HCEC 1CT (cell line): ENCODE measurements at places on chromosomes 13 and 19.

- DNase-seq, result no peak
Measured at GRCh38 chr19:13334801-13335481, 171.3 kb downstream of the CACNA1A start.

- peak; percentile 64 for DNase-seq
Measured at GRCh38 chr13:25037057-25037813, 58.7 kb upstream of the PABPC3 start.

DNA sequence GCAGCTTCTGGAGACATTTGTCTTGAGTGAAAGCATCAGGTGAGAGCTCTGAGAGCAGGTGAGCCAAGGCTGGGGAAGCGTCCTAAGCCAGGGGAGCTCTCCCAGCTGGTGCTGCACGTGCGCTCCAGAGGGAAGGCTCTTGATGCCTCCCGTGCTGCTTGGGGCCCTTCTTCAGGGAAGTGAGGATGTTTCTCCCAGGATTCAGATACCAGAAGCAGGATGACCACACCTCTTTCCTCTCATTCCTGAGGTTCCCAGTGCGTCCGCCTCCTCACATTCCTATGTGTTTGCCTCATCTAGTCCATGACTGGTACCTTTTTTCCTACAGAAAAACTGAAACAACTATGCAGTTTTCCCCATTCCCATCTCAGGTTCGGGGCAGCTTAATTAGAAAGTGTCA is 231.0 kb upstream of the IRS2 start:
- DNase-seq, result peak; percentile 96

DNA sequence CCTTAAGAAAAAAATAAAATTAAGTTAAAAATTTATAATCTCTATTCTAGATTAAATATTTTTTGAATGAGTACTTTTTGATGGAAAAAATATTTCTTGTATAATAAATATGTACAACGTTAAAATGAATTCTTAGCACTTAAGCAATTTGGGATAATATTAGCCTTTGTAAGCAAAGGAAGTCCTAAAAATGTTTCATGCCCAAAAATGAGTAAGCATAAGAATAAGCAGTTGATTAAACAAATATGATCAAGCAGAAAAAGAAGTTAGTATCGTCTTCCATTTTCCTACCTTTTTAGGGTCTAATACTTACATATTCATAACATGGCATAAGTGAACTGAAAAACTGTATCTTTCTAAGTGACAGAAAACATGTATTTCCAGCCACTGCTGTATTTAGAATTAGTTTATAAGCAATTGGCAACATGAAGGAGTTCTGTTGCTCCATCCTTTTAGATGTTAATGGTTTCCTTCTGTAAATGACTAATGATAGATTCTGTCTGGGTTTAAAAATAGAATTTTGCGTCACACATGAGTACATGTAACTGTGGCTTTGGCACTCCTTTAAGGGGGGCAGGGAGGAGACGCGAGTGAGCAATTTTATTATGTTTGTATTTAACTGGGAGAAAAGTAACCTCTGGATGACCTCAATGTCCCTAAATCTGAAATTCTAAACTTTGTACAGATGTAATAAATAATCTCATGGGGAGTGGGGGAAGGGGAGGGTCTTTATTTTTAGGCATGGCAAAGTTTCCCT is 237.4 kb downstream of the RGCC start:
- peak; percentile 97 for DNase-seq

DNA sequence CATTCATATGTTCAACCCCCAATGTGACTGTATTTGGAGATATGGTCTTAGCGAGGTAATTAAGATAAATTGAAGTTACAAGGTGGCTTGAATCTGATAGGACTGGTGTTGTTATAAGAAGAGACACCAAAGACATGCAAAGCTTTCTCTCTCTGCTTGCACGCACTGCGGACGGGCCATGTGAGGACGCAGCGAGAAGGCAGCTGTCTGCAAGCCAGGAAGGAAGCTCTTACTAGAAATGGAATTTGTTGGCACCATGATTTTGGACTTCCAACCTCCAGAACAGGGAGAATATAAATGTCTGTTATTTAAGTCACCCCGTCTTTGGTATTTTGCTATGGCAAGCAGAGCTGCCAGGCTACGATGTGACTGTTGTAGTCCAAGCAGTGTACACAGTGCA is 4.8 kb downstream of the DLEU7 start:
- no peak for DNase-seq

GRCh38 chr13:82749551-82749950 is 1132.7 kb downstream of the SLITRK1 start:
- DNase-seq, result peak; percentile 67

- peak; percentile 64 for DNase-seq
Measured at GRCh38 chr13:98581971-98582702, 5.2 kb upstream of the STK24 start.

- no peak for DNase-seq
Measured at GRCh38 chr13:33462109-33462508, 176.6 kb upstream of the STARD13 start.

DNA sequence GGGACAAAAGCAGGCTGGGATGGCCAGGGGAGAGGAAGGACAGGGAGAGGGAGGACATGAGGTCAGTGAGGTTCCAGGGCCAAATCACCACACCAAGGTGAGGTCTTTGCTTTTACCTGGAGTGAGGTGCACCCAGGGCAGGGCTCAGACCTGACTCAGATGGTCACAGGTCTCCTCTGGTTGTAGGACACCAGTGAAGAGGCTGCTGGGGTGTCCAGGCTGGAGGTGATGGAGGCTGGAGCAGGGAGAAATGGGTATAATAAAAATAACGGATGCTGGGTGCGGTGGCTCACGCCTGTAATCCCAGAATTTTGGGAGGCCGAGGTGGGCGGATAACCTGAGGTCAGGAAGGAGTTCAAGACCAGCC is 6.9 kb downstream of the GRAMD1A start:
- no peak for DNase-seq

GRCh38 chr19:35860436-35860817 is 3.7 kb downstream of the KIRREL2 start:
- no peak for DNase-seq

GRCh38 chr19:3450796-3451411 is 29.4 kb downstream of the SMIM24 start:
- DNase-seq, result peak; percentile 100
